ENCODE measurements at places on chromosomes 2 and 18.
A peak's percentile ranks its signal among the peaks of the same experiment; 100 is the strongest.

- no peak for DNase-seq
Observed at GRCh38 chr2:151120011-151120410, 141.7 kb downstream of the RBM43 start.

DNA sequence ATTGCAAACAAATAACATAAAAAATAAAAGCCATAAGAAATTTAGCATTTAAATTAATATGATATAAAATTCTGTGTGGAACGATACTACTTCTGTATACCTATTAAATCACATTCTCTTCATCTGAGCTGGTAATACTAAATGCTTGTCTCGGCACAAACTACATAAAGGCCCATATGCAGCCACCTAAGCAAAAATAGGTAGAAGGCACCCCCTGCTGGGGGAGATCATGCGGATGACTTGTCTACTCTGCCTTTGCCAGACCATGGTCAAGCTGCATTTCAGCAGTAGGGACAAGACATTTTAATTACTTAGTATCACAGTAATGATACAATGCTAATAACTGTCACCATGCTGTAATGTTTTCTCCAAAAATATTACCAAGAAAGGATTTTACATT lies 108.0 kb downstream of the CDH19 start:
- DNase-seq = peak; percentile 48

- DNase-seq = peak; percentile 68
Observed at GRCh38 chr2:201904538-201905420, 98.4 kb downstream of the CDK15 start.

DNA sequence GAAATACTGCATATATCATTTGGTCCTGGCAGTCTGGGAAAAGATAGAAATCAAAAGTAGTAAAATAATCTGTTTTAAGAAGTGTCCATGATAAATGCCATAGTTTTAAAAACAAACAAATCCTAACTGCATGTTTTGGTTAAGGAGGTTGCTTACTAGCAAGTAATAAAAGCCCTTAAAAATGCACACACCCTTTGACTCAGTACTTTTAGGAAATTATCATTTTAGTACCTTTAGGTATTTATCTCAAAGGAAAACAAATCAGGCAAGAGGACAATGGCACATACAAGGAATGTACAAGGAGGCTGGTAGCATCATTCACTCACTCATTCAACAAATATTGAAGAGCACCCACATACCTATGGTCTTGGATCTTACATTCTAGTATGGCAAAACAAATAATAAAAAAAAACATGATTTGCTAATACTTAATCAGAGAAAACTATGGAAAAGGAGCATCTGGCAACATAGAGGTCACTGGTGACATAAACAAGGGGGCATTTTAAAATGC lies 67.6 kb downstream of the OLA1 start:
- no peak for DNase-seq

- no peak for DNase-seq
Observed at GRCh38 chr2:178452334-178452733, 1.2 kb downstream of the PJVK start.

- no peak for DNase-seq
Observed at GRCh38 chr18:13178197-13178596, 40.4 kb upstream of the LDLRAD4 start.

DNA sequence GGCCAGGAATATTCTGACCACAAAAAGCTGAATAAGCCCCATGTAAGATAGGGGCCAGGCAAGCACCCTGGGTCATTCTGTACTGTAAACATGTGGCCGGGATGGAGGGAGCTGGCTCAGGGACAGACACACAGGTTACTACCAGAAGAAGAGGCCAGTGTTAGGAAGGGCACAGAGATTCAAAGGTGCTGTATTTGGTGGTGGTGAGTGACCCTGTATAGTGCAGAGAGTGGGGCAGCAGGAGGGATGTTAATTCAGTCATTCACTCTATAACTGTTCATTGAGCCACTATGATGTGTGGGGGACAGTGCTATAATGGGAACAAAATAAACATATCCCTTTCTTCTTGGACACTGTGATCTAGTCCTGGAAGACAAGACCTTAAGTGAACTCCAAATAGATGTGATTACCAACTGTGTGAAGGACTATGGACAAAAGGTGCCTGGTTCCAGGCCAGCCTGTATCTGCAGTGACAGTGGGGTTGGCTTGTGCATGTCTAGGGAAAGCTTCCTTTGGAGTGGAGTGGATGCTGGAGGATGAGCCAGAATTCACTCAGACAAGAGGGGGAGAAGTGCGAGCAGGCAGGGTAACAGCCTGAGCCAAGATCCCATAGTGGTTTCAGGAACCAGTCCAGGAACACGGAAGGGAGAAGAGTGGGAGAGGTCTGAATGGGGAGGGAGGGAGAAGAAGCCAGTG lies 8.3 kb downstream of the MOCOS start:
- no peak for DNase-seq

DNA sequence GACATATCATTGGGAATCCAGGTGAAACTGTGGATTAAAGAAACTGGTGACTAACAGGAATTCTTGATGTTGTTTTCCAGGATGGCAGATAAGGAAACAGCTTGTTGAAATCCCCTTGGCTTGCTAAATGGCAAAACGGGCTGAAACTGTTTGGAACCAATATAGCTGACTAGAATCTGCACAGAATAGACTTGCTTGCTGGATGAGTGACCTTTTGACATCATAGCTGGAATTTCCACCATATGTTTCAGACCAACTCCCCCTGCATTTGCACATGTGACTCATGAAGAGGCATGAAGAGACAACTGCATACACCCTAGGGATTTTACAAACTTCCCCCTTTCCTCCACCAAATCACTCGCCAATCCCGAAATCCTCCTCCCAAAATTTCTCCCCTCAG lies 87.7 kb upstream of the LYPD1 start:
- DNase-seq = peak; percentile 81

- no peak for DNase-seq
Observed at GRCh38 chr2:39437522-39438296, 624 bp upstream of the MAP4K3 start.

GRCh38 chr18:31679133-31679742 lies 5.1 kb downstream of the B4GALT6 start:
- DNase-seq = peak; percentile 55

- no peak for DNase-seq
Observed at GRCh38 chr2:105822186-105822585, 77.5 kb downstream of the NCK2 start.

DNA sequence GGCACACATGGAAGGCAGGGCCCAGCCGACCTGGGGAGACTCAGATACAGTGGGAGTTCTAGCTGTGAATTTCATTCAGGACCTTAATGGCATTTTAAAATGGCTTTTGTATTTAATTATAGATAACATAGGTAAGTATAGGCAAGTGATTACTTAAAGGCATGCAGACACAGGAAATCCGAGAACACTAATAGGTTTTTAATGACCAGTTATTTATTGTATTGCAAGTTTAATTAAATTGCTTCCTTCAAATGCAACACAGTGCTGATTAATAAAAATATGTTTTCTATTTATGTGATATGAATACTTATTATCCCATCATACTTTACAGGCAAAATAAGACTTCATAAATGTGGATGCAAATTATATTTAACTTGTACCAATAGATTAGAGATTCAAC lies 19.7 kb upstream of the SH3RF3 start:
- no peak for DNase-seq

- DNase-seq = no peak
Observed at GRCh38 chr2:134783912-134784311, 54.5 kb upstream of the ACMSD start.

DNA sequence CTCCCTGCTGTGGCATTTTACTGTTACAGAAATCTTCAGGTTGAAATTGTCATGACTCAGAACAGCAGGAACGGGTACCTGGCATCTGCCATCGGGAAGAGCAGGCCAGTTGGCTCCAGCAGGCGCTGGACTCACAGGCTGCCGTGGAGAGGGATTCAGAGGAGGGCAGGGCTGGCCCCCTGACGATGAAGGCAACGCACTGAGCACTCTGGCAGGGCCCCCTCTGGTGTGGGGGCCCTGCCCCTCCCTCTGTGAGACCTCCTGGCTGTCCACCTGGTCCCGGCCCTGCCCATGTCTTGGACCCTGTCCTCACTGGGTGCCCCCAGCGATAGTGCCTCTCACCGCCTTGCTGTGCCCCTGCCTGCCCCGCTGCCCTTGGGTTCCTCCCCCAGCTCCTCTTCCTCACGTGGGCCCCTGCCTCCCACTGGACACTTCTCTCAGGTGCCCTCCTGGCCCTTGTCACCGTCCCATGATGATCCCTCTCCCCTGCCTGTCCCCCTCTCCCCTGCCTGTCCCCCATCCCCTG lies 23.3 kb upstream of the ALLC start:
- no peak for DNase-seq

GRCh38 chr2:239537633-239538356 lies 137.0 kb upstream of the HDAC4 start:
- no peak for DNase-seq

DNA sequence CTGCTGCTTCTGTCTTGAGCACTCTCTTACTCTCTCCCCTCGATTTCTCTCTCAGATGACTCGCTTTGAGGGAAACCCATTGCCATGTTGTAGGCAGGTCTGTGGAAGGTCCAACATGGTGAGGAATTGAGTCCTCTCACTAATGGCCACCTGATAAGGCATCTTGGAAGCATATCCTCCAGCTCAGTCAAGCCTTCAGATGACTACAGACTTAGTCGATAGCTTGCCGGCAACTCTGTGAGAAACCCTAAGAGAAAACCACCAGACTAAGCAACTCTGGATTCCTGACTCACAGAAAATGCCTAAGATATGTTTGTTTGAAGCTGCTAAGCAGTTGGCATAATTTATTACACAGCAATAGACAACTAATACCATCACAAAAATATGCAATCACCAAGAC lies 51.2 kb downstream of the WDR75 start:
- DNase-seq = peak; percentile 17

DNA sequence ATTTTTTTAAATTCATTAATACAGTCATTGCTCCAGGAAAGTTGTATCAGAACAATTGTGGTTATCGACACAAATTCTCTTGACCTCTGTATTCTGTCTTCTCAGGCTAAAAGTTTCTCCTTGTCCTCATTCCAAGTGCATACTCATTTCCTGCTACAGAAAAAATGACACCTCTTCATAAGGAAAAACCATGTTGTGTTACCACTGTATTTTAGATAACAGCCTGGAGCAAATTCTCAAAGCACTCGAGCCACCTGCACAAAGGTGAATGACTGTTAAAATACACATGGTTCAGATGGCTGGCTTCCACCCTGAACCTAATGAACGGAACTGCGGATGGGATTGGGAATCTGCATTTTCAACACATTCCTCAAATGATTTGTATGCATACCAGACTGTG lies 586.5 kb downstream of the EPHA4 start:
- DNase-seq = no peak
